ENCODE measurements at places on chromosomes 1 and 21.
A peak's percentile ranks its signal among the peaks of the same experiment; 100 is the strongest.

DNA sequence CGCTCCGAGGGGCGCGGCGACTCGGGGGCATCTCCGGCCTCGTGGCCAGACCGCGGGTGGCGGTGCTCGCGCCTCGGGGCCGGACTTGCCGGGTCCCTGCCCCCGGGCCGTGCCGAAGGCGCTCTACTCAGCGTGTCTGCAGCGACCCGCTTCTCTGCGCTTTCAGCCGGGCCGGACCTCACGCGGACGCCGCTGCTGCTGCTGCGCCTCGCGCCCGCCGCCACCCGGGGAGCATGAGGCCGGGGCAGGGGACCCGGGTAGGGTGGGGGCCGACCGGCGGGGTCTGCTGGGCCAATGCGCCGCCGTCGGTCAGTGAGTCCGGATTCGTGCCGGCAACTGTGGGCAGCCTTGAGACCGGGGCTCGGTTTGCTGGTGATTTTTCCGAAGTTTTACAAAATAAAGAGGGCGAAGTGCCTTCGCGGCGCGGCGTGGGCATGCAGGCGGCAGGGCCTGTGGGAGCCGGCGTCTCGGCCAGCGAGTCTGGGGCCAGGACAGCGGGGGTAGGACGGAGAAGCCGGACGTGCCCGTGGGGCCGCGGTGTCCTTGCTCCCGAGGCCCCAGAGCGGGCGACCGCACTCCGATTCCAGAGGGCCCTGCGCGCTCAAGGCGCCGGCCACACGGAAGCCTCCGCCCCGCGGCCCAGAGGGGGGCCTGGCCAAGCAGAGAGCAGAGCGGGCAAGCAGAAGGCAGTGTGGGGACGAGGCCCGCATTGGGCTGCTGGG, 749 bp downstream of the FAM163A start:
- DNase-seq, result no peak

DNA sequence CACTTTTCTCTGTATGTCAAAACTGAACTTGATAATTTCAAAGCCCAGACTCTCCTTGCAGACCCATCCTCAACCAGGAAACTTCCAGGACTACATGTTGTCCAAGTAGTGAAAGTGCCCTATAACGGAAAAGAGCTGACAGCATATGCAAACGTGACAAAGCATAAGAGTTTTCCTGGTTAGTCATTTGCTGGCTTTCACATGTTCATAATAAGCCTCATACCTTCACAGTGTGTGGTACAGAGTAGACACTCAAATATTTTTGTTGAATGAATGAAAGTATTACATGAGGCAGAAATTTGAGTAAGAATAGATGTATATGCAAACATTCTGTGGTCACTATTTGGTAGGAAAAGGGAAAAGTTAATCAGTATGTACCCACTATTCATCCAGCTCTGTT, 473.3 kb downstream of the MRPL39 start:
- DNase-seq, result no peak

GRCh38 chr1:173330149-173330951, 123.2 kb upstream of the TNFSF4 start:
- DNase-seq, result no peak

GRCh38 chr1:93447481-93448291, at the start of gene FNBP1L:
TSS of gene FNBP1L (plus strand) at chr1:93448118. CDS start at chr1:93448282, 164 bp downstream.
- no peak for DNase-seq

DNA sequence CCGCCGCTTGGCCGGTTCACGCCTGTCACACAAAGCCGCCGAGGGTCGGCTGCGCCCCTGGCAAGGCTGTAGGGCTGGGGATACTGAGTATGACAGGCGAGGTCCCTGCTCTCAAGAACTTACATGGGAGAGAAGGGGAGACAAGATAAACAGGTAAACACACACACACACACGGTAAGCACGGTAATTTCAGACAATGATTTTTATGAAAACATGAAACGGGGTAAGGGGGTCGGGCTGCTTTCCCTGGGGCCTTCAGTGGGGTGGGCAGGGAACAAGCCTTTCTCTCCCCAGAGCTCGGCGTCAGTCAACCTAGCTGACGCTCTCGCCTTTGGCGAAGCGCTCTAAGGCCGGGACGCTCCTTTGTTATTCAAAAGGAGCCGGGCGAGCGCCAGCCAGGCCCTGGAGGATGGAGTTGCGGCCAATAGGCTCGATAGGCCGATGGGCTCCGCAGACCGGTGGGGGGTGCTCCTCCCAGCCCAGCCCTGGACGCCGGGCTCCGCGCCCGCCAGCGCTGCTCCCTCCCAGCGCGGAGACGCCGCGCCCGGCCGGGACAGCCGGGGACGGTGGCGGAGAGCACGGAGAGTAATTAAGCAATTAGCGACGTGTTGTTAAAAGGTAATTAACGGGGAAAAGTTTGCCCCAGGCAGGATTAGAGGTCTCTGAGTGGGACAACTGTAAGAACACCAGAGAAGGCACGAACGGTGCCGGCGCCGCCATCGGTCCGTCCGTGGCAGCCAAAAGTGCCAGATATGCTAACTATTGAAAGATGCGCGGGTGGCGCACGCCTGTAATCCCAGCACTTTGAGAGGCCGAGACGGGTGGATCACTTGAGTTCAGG, 950 bp upstream of the INKA2 start:
- peak; percentile 23 for DNase-seq

GRCh38 chr1:192977089-192977706, 82.0 kb downstream of the UCHL5 start:
- DNase-seq, result no peak

DNA sequence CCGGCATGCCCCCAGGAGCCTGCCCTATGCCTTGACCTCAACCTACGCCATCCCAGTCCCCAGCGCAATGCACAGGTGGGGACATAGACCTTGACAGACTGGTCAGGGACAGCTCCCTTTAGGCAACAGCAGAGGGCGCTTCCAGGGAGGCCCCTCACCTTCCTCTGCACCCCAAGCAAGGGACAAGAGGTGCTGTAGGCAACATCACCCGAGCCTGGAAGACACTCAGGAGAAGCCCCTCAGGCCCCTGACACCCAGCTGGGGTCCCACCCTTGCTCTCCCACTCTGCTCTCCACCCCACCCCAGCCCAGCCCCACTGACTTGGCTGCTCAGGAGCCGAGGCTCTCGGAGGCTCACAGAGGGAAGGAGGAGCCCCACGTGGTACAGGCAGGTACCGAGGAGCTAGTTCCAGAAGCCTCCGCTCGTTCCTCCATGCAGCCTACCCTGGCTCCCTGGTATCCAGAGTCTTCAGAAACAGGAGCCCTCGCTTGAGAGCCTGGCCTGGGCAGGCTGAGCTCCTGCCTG, 2.4 kb upstream of the WNT3A start:
- DNase-seq, result no peak

- no peak for DNase-seq
These were observed 229.1 kb downstream of the KCNJ6 start for GRCh38 chr21:37686991-37687810.

- DNase-seq, result no peak
These were observed 27.1 kb downstream of the PCAT6 start for GRCh38 chr1:202837746-202838262.

DNA sequence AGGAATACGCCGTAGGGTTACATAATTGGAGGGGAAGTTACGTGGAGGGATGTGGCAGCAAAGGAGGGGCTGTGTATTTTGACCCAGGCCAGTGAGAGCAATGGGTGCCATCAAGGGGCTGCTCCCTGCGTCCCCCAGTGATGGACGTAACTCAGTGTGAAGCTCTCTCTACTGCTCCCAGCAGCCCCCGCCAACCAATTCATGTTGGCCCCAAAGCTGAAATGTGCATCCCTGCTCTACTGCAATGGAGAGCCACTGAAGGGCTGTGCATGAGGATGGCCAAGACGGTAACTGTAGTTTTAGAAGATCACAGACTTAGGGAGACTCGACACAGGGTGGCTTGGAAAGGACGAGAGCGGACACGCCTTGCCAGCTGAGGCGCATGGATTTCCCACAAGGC, 38.3 kb downstream of the PGBD5 start:
- DNase-seq, result no peak

- DNase-seq, result no peak
These were observed 2.4 kb downstream of the CEPT1 start for GRCh38 chr1:111142356-111142975.

GRCh38 chr1:28898405-28898881, 15.9 kb upstream of the EPB41 start:
- DNase-seq, result no peak

- DNase-seq, result peak; percentile 12
These were observed 248.9 kb downstream of the PLPP3 start for GRCh38 chr1:56330391-56331026.

Data from amniotic stem cell (primary cell).